ENCODE measurements at places on chromosomes 6 and 20. TPM values are rescaled to one million over a fixed set of nuclear protein-coding genes. Genes with fewer than 3 reads are reported as not detected.
A peak's percentile ranks its signal among the peaks of the same experiment; 100 is the strongest.

The TSPO2 gene
- total RNA-seq, result not detected

- H3K4me1 ChIP-seq, result no peaks in the 10 kb centered on the region
- H3K27ac ChIP-seq, result no peak overlapping the region
- DNase-seq, result no peak
- no peaks in the 10 kb centered on the region for H3K36me3 ChIP-seq
- H3K4me3 ChIP-seq, result no peak overlapping the region
Observed at GRCh38 chr6:43386492-43386891, 17.0 kb upstream of the ZNF318 start.

DNA sequence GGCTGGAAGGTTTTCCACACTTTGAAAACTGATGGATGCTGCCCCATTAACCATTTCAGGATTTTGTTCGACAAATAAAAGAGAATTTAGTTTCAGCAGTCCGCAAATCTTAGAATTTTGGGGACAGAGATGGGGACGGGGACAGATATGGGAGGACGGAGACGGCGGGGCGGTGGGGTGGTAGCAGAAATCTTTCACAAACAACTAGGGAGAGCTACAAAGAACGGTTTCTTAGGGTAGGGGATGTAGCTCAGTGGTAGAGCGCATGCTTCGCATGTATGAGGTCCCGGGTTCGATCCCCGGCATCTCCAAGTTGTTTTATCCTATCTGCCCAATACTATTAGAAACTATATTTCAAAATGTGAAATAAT lies 15.1 kb downstream of the HMGN4 start:
- no peaks in the 10 kb centered on the region for H3K27me3 ChIP-seq
- H3K27ac ChIP-seq, result peak overlapping the region; percentile 92
- H3K4me1 ChIP-seq, result no peaks in the 10 kb centered on the region
- peak overlapping the region; percentile 52 for H3K4me3 ChIP-seq
- no peaks in the 10 kb centered on the region for H3K36me3 ChIP-seq

The ANKRD66 gene
- not detected for total RNA-seq

GRCh38 chr20:62686869-62687830 lies 21.5 kb upstream of the NTSR1 start:
- DNase-seq, result no peak
- H3K4me1 ChIP-seq, result no peaks in the 10 kb centered on the region
- peaks cover 9% of the 10 kb centered on the region for H3K27me3 ChIP-seq
- H3K4me3 ChIP-seq, result no peak overlapping the region
- H3K27ac ChIP-seq, result no peak overlapping the region
- H3K36me3 ChIP-seq, result no peaks in the 10 kb centered on the region

GRCh38 chr6:70125602-70126001 lies 177.3 kb downstream of the COL9A1 start:
- no peak overlapping the region for H3K27ac ChIP-seq
- H3K27me3 ChIP-seq, result no peaks in the 10 kb centered on the region
- no peaks in the 10 kb centered on the region for H3K4me1 ChIP-seq
- H3K36me3 ChIP-seq, result no peaks in the 10 kb centered on the region
- no peak for DNase-seq
